ENCODE measurements at places on chromosomes 4 and X.

DNA sequence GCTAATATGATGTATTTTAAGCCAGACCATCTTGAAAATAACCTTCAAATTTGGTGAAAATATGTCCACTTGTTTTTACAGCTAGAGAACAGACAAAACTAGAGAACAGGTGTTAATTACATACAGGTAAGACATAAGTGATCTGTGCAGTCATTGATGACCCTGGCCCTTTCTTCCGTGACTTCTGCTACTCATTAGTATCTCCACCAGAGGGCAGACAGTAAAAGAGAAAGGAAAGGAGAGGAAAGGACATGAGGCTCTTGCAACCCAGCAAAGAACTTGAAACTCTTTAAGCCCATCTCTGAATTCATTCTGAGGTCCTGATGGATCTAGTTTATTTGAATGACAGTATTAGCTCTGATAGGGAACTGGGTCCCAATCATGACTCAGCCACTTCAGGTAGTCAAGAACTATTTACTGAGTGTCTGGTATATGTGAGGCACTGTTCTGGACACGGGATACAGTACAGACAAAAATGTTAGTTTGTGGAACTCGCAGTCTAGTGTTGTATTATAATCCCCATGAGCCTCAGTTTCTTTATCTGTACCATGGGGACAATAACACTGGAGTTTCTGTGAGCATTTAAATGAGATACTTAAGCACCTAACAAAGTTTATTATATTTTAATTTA, 121.0 kb upstream of the TEX13D start:
- DNase-seq = peak; percentile 64

DNA sequence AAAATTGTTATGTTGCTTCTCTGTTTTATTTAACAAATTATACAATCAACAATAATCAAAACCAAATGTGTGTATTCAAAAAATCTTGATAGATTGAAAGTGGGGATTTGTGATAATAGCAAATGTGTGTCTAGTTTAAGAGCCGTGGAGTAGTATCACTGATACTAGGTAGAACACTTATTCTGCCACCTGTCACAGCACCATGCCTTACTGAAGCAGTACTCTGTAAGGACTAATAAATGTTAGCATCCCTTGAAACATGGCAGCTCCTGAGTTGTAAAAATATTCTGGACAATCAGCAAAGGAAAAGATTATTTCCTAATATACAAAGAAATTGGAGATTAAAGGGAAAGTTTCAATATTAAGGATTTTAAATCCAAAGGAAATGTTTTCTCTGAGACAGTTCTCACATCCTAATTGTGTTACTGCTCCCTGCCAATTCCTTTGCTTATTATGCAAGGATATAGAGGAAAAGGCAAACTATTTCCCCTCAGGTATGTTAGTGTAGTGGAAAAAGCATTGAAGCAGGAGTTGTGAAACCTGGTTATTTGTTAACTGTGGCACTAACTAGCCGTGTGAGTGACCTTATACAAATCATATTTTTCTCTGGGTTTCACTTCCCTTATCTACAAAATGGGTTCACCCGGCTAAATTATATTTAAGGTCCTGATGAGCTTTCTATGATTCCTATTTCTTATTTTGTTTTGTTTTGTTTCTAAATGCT, 303.1 kb downstream of the ARHGAP24 start:
- no peak for DNase-seq

GRCh38 chrX:12013211-12013618, 125.1 kb upstream of the FRMPD4 start:
- no peak for DNase-seq

- DNase-seq = no peak
These were observed 199.2 kb downstream of the DCTD start for GRCh38 chr4:182717788-182718583.

- no peak for DNase-seq
These were observed 34.1 kb upstream of the IL1RAPL1 start for GRCh38 chrX:28552882-28553829.

GRCh38 chrX:50211510-50211909, 6.9 kb downstream of the CCNB3 start:
- peak; percentile 2 for DNase-seq

DNA sequence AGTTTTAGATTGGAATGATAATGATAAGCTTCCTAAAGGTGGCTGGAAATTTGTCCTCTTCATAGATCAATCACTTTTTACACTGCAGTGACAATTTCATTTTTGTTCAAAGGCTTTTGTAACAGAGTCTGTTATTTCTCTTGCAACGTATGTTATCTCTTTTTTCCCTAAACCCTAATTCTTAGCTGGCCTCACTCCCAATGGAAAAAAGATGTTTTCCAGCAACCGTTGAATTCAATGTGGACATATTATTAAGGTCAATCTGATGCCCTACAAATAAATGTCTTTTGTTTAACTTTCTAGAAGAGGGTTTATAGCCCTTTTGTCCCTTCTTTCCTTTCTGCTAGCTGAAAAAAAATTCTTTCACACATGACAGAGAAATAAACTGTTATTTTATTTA, 192.7 kb upstream of the NWD2 start:
- no peak for DNase-seq

- DNase-seq = no peak
These were observed 69.9 kb downstream of the CHIC2 start for GRCh38 chr4:53994382-53995102.

DNA sequence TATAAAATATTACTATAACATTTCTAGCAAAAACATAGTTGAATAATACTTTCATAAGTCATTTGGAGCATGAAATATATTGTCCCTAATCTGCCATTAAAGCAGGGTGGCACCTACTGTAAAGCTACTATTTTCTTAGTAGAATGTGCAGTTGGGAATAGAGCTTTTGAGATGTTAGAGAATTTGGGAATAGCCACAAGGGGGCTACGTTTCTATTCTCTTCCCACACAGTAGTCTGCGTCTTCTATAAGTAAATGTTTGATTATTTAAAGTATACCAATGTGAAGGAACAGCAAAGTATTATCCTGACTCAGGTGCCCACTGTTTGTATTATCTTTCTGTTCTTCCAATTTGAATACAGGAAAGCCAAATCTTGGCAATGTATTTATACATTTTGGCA, 323.2 kb upstream of the GIMD1 start:
- DNase-seq = no peak

- no peak for DNase-seq
These were observed 77.2 kb upstream of the SLC34A2 start for GRCh38 chr4:25578432-25578831.

GRCh38 chr4:161519611-161520010, 644.2 kb downstream of the FSTL5 start:
- DNase-seq = no peak

GRCh38 chr4:7587433-7588405, 153.0 kb upstream of the PSAPL1 start:
- DNase-seq = no peak

DNA sequence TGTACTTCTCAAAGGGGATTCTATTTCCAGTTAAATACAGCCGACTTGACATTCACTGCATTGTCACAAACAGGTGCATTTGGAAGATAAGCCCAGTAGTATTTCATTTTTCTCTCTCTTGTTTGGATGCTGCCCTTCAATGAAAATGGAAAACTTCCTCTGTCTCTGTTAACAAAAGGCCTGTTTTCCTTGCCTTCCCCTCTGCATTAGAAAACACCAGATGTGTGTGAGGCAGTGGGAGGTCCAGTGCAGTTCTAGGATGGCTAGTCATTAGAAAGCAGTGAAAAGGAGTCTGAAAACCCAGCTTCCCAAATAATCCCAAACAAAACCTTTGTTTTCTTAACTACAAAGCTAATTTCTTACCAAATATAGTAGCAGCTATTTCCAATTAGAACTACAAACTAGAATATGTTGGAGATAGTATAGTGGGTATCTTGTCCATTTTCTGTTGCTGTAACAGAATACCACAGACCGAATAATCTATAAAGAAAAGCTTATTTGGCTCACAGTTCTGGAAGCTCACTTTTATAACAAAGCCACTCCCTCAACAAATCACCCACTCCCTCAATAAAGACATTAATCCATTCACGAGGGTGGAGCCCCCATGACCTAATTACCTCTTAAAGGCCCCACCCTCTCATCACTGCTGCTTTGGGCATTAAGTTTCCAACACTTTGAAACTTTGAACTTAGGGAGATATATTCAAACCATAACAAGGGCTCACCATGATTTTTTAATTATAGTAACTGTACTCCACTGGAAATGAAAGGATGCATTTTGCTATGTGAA, 452.1 kb upstream of the RPS6KA3 start:
- DNase-seq = no peak

DNA sequence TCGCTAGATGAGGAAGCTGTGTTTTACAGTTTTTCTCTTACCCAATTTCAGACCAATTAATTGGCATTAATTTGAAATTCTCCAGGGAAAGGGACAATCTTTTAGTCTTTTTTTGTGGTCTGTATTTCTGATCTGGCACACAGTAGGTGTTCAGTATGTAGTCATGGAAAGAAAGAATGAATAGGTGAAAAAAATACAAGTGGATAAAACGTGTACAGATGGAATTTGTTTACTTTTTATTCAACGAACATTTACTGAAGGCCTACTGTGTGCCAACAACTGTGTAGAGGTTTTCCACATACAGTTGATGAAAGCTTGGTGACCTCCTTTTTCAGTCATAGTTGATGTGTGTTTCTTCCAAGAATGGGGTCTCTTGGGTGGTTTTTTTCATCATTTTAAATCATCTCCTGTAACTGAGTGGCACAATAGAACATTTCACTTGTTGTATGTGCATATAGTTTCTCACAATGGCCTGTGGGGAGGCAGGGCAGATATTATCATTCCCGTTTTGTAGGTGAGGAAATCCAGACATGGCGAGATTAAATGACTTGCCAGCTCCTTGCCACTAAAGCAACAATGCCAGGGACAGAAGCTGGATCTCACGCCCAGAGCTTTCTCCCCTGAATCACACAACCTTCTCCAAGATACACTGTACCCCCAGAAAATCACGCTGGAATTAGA, 102.4 kb downstream of the CEP135 start:
- no peak for DNase-seq

DNA sequence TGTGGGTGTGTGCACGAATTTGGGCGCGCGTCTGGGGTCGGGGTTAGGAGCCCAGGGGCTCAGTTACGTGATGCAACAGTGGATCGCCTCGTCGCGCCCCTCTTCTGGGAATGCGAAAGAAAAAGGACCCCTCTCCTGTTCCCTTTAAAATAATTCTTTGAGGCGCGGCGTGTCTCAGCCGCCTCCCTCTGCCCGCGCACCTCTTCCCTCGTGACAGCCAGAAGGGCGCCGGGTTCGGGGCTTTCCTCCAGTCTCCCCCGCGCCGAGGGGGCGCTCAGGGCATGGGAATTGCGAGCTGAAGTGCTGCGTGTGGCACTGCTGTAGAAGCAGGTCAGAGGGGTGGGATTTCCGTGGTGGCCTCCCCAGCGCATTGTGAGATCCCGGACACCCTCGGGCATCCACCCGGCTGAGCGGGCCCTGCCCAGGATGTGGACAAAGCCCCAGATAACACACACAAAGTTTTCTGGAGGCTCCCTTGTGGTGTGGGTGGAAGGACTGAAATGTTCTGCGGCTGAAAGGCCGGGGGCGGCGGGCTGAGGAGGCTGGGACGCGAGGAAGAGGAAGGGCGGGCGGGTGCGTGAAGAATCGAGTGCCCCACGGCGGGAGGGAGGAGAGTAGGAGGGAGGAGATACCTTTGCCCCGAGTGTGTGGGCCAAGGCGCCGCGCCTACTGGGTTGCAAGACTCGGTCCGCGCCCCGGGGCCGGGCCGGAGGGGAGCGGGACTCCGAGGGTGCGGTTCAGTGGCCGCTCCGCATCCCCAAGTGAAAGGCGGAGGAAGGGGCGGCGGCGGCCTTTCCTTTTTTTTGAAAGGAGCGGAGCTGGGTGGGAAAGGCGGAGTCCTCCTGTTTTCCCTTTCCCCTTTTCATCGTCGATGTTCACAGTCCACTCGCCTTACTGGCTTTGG, 752 bp downstream of the SEPTIN11 start:
- peak; percentile 52 for DNase-seq

- peak; percentile 37 for DNase-seq
These were observed 18.4 kb downstream of the XIAP start for GRCh38 chrX:123878252-123878721.

GRCh38 chrX:70166601-70167590, 10.4 kb upstream of the DGAT2L6 start:
- DNase-seq = no peak

- DNase-seq = no peak
These were observed 5.7 kb upstream of the GPR174 start for GRCh38 chrX:79138658-79139241.

GRCh38 chrX:36909676-36910030, 98.5 kb upstream of the FAM47C start:
- DNase-seq = no peak

- peak; percentile 10 for DNase-seq
These were observed 167.2 kb downstream of the KDR start for GRCh38 chr4:54958236-54958635.

- DNase-seq = no peak
These were observed 86.9 kb upstream of the NWD2 start for GRCh38 chr4:37157476-37158167.

DNA sequence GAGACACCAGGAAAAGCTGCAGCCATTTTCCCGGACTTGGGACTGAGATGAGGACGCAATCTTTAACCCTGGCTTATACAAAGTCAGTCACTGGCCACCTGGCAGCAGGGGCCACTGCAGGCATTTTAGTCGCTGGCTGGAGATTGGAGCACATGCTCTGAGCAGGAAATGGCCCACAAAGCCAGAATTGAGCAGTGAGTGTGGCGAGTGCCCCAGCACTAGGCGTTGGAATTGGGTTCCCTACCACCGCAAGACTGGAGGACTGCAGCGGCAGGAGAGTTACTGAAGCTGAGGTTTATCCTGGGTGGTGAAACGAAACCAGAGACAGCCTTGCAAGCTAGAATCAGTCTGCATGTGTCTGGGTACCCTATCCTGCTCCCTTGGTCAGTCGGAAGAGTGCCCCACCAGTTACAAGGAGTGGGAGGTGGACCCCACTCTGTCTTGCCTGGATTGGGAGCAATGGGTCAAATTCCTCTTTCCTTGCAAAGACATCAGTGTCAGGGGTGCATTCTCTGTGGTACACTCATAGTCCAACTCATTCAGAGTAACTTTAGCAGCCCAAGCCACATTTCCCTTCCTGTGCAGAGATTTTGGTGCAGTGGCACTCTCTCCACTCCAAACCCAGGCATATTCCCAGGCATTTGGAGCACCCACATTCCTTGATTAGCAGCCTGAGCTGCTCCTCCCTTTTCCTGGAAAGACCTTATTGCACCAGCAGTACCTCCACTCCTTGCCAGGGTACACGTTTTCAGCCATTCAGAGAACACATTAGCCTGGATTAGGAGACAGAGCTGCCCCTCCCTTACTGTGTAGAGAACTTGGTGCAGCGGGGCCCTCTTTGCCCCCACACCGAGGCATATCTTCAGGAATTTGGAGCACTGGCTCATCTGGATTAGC, 36.7 kb upstream of the PLK4 start:
- no peak for DNase-seq

DNA sequence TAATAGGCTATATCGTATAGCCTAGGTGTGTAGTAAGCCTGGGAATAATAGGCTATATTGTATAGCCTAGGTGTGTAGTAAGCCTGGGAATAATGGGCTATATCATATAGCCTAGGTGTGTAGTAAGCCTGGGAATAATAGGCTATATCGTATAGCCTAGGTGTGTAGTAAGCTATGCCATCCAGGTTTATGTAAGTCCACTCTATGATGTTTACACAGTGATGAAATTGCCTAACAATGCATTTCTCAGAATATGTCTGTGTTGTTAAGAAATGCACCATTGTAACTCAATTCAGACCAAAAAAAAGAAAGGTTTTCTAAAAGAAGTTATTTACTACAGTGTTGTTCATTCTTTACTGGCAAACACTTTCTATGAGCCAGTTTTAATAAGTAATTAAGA, 1387.2 kb downstream of the STIM2 start:
- DNase-seq = no peak

GRCh38 chr4:189780391-189780790, 160.3 kb upstream of the FRG1 start:
- no peak for DNase-seq

- DNase-seq = no peak
These were observed 105.8 kb downstream of the FAM53A start for GRCh38 chr4:1578251-1578773.
